ENCODE measurements at places on chromosomes 2 and 18. TPM values are rescaled to one million over a fixed set of nuclear protein-coding genes. Genes with fewer than 3 reads are reported as not detected.

Gene HRH4
- total RNA-seq: not detected

Gene SKOR2
- total RNA-seq: not detected

Gene NT5DC4
- total RNA-seq: not detected

- DNase-seq: no peak
Observed at GRCh38 chr18:35842536-35842935, 129.9 kb upstream of the RMP24 start.

Gene KLHL29
- 0.31 TPM for total RNA-seq
